Prostate gland (tissue), 2 donors: ENCODE measurements at places on chromosomes 2 and 18.

GRCh38 chr2:113111823-113112287, 15.5 kb upstream of the IL1RN start:
- no peak for DNase-seq

DNA sequence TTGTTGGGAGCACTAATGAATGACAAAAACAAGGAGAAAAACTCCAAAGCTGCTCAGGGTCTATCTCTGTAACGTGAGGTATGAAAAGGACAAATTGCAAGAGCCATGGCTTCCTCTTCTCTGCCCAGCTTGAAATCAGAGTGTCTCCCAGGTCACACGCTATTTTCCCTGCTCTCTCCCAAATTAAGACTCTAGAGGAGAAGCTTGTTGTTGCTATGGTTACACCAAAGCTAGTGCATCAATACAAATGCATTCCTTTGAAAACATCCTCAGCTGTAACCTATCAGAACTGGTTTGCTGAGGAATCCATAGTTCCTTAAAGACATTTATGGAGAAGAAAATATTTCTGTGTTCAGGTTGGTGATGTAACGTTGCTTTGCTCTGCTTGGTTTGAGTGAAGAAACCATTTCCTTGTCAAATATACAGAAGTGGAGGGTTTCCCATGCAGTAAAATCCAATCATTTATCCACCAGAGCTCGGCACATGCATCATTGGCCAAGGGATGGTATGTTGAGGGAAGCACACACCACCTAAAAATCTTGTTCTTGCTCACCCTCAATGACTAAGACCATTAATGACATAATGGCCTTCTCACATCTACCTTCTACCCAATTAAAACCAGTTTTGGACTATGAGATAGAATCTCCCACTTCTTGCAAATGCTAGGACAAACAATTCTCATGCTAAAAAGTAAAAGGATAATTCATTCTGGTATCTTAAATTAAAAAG, 2135.6 kb upstream of the CELF4 start:
- DNase-seq: no peak

DNA sequence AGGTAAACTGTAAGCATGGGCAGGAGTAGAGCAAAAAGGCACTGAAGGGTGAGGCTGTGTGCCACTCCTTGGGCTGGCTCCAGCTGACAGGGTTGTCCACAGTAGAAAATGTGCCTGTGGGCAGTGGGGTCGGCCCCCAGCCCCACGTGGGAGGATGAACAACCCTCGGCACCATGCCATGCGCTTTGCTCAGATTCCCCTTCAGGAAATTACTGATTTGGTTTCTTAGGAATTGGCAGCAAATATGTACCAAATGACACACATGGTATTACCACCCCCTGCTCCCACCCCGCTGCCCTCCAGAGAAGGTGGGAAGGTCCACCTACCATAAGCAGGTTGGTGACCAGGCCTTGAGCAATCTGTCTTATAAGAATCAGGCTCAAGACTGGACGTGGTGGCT, 13.6 kb downstream of the ADCY3 start:
- no peak for DNase-seq

DNA sequence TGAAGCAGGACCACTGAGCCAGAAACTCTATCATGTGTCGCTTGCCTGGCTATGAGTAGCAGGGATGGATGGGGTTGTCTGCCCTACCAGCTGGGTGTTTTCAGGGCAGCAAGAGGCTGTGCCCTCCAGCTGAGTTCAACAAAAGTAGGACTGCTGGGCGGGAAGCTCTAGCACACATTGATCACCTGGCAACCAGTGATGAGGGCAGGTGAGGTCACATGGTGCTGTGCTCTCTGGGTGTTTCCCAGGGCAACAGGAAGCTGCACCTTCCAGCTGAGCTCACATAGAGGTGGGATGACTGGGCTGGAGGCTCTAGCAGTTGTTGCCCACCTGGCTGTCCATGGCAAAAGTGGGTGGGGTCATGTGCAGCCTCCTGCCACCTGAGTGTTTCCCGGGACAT, 487.3 kb upstream of the VWC2L start:
- DNase-seq: no peak

- no peak for DNase-seq
Observed at GRCh38 chr2:135773319-135773718, 31.7 kb downstream of the UBXN4 start.

- no peak for DNase-seq
Observed at GRCh38 chr2:37471994-37472393, 127.6 kb downstream of the QPCT start.
